ENCODE measurements at places on chromosomes 5 and 9. TPM values are rescaled to one million over a fixed set of nuclear protein-coding genes. Genes with fewer than 3 reads are reported as not detected.
A peak's percentile ranks its signal among the peaks of the same experiment; 100 is the strongest.

DNA sequence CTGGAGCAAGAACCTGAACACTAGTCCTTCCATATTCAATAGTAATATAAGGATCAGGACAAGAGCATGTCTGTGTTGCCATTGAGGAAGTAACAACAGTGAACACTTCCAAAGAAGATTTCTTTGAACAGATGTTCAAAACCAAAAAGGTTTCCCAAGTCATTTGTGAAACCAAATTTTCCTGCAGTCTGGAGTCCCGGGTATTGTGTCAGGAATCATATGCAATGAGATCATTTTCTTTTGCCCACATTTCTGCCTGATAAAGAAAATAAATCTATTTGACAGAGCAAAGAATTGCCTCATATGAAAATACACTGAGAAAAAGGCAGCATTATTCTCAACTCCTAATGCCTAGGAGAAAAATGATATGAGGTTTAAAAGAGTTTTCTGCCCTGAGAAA, 151.7 kb downstream of the SNX18 start:
- DNase-seq: no peak

GRCh38 chr9:79254900-79255650, 316.7 kb upstream of the TLE4 start:
- no peak for DNase-seq

DNA sequence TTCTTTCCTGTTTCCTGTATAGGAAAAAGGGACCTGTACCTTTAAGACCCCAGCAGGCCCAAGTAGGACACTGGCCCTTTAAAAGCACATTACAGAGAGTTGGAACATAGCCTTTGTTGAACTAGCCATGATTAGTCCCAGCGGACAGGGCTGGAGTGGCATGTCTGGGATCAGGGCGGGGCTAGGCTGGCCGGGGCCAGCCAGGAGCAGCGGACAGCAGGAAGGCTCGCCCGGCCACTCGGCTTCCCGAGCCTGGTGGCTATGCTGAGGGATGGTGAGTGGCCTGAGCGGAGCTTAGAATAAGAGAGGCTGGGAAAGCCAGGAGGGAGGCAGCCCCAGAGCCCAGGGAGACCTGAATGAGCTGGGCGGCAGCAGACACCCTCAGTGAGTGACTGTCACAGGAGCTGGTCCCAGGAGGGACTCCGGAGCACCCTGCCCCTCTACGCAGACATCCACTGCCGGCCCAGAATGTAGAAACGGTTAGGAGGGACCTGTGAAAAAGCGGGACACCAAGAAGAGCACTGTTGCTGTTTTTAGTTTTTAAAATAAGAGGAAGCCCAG, 92.1 kb downstream of the DAB2IP start:
- DNase-seq: peak; percentile 88

- no peak for DNase-seq
Measured at GRCh38 chr9:133672503-133673257, 36.5 kb downstream of the DBH start.

The CEL gene
- polyA plus RNA-seq: 2.0 TPM
